ENCODE measurements at places on chromosomes 3 and 15.

DNA sequence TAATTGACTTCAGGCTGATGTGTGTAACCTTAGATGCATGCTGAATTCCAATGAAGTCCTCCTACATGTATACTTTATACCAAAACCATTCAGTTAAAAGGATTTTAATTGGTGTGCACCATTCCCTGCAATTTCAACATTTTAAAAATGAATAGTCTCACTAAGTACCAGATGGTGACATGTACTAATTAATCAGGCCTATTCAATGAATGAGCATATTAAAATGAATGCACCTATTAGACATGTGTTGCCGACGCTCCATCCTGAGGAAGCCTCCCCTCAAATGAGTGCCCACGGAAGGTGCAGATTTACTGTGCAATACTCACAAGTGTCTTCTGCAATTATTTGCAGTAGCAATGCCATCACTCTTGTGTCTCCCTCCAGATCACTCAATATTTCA is 124.7 kb upstream of the TSPAN3 start:
- DNase-seq: no peak

DNA sequence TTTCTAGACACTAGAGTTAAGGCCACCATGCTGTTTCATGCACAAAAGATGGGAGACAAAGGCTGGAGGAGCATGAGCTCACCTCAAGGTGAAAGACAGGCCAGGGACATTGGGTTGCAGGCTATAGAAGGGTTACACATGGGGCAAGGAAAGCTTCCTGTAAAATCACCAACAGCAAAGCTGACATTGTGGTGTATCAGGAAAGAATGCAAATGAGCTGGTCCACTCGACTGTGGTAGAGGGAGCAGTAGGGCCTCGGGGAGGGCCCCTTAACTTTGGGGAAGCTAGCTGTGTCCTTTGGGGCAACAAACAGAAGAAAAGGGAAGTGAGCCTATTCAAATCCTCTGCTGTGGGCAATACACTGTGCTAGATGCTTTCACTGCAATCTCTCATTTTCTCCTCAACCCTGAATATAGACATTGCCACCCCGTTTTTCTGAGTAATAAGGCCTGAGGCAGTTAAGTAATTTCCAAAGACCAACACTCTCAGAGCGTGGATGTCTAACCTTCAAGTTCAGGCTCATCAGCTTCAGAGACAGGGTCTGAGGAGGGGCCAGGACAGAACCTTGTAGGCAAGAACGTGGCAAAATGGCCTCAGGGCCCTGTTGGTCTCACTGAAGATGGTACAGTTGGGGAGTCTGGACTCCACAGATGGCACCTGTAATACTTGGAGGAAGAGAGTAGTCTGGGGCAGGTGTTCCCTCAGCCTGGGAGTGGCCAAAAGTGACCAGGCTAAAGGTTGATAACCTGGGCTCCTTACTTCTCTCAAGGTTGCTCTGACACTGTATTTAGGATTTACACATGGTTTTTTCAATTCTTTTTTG is 24.1 kb downstream of the CX3CR1 start:
- DNase-seq: peak; percentile 26

- DNase-seq: no peak
Measured at GRCh38 chr3:112047264-112047663, 12.7 kb downstream of the TMPRSS7 start.

DNA sequence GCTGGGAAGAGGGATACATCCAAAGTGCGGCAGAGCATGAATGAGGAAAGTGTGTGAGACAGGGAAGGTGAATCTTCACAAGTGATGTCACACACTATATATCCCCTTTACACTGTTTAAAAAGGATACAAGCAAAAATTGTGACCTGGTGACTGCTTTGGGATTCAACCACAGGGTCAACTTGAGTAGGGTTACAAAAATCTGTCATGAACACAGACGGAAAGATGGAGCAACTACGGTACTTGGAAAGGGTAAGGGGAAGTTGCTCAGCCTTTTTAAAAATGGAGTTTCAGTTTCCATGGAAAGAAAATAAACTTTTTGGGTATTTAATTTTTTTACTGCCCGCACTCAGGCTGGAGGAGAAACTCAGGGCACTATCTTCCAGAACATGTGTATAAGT is 60.3 kb downstream of the B3GNT5 start:
- no peak for DNase-seq
